ENCODE measurements at places on chromosomes 1 and 21.

DNA sequence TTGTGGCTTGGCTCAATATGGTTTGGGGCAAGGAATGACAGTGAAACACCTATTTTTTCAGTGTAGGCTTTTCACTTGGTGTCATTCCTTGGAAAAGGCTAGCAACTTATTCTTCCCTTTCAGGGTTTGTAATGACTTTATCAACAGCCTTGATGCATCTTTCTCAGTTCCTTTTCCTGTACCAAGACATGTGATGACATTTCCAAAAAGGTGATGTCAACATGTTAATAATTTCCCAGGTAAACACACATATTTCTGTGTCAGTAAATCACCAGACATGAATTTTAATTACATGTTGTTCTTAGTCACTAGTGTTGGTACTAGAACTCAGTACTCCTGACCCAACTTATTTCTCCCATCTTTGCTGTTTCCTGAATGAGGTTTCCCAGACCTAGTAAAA lies 37.8 kb upstream of the RRP15 start:
- no peak for DNase-seq

- no peak for DNase-seq
Observed at GRCh38 chr1:206729050-206729449, 41.5 kb upstream of the IL19 start.

GRCh38 chr21:44822484-44823178 lies 4.8 kb upstream of the SUMO3 start:
- DNase-seq = no peak

DNA sequence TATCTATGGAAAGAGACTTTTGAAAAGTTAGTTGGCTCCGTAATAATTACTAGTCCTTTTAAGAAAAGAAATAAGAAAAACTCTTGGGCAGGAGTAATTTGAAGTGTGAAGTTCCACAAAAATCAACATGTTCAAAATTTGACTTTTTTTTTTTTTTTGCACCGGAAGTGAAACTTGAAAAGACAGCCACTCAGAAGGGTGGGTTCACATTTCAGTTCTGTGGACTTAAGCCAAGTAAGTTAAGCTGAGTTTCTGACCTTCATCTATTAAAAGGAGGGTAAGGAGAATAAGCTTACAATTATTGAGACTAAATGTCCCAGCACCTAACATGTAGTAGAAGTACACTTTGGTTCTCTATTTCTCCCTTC lies 11.0 kb downstream of the RO60 start:
- DNase-seq = no peak

DNA sequence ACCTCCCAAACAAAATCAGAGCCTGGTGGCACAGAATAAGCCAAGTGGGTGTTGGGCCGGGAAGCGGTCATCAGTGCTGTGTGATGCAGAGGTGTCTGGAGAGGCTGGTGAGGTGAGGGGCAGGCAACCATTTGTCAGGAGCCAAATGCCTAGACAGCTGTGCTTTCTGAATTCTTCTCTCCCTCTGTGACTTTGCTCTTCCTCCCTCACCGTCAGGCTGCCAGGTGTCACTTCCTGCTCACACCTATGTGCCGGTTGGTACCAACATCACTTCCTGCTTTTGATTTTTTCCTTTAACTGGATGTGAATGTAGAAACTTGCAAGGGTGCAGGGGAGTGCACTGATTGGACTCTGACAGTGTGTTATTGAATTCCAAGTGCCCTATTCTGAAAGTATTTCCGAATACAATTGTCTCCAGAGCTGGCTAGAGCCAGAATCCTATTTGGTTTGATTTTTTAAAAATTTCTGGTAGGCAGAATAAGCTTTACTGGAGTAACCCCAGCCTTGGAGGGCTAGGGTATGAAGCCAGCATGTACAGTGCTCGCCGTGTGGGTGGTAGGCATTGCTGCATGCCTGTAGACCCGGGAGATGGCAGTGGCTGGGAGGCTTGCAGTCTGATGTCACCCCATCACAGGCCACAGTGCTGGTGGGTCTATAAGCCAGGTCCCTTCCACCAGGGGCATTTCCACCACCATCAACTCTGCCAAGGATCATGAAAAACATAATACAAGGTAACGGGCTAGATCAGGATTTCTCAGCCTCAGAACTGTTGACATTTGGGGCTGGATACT lies 210.9 kb downstream of the KAZN start:
- DNase-seq = no peak

DNA sequence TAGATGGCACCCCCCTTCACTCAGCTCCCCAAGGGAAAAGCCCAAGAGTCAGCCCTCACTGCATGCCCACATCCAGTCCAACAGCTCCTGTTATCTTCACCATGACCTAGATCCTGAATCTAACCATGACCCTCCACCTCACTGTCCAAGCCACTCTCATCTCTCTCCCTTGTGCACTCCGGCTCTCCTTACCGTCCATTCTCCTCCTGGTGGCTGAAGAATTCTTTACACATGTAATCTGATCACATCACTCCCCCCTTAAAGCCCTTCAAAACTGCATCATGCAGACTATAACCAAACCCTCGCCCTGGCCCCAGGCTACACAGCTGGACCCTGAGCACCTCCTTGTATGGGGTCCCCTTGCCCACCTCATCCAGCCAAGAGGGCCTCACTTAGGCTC lies 14.0 kb upstream of the PAQR7 start:
- no peak for DNase-seq

DNA sequence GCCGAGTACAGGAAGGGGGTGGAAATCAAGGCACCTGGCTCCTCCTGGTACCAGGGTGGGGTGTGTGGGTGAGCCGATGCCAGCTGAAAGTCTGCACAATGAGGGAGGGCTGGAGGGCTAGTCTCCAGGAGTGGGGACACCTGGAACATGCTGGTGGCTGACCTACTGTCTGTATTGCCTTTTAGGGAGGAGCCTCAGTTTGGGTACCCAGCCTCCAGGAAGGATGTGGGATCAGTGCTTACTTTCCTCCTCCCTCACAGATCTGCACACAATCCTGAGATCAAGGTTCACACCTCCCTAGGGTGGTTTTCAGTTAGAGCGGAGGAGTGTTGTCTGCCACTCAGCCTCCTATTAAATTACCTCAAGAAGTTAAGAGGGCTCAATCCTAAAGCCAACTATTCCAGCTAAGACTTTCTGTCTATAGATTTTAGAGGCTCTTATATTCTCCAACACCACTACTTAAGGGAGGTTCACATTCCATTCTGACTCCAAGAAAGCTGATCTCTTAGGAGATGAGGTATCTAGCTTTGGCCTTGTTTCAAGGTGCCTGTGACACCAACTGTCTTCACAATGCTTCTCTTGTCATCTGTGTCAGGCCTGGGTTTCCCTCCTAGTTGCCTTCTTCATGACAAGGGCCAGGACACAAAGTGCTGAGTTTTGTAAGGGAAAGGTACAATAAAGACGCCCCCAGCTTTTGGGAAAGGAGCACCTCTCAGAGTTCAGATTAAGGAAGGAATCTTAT lies 15.7 kb downstream of the SSR2 start:
- DNase-seq = no peak

GRCh38 chr1:198669023-198669698 lies 30.3 kb downstream of the PTPRC start:
- no peak for DNase-seq

GRCh38 chr1:225004396-225004795 lies 74.9 kb downstream of the DNAH14 start:
- DNase-seq = no peak

DNA sequence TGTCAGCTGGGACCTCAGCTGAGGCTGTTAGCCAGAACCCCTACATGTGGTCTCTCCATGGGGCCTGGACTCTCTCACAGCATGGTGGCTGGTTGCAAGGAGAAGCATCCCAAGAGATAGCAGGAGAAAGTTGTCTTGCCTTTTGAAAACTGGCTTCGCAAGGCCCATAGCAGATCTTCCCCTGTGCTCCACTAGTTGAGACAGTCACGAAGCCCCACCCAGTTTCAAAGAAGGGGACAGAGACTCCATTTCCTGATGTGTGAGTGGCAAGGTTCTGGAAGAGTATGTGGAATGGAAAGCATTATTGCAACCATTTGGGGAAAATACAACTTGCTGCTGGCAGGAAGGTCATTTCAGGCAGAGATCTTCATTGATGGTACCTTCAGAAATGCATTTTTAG lies 7.5 kb upstream of the CSRP1 start:
- no peak for DNase-seq

DNA sequence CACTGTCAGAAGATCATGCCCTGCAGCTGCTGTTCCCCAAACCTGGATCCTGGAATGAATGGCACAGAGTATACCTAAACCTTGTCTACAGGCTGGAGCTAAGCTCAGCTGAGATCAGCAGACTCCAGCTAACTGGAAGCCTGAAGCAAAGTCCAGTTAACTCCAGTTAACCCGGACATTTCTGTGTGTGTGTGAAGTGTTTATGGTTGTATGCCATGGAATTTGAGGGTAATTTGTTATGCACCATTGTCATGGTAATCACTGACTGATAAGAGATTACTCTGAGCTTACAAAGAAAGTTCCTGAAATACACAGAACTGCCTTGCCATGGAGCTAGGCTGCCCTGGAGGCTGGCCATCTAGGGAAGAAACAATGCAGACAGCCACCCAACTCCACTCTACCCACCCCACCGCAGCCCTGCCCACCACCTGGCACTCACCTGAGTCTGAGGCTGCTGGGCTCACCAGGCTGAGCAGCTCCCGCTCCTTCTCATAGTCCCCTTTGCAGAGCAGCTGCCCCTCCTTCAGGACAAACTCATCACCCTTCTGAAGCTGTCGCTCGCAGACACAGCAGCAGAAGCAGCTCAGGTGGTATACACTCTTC lies 107.4 kb downstream of the LMX1A start:
- no peak for DNase-seq

DNA sequence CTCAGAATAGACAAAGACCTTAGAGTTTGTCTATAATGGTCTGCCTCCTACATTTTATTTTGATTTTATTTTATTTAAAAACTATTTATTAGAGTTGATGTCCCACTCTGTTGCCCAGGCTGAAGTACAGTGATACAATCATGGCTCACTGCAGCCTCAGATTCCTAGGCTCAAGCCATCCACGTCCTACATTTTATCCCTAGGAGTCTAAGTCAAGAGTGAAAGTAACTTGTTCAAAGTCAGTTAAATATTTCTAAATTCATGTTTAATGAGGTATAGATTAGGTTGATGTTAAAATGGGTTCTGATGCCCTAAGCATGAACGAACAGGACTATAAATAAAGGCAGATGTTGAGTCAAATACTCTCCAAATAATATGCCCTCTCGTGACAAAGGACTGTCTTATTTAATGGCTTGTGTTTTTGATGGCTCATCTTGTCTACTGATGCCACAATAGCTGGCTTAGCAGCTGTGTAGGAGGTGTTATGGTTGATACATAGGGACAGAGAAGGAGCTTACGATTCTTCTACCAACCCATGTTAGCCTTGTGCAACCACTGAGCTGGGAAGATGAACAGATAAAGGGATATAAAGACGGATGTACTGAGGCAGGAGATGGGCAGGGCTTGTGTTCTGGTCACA lies 66.0 kb upstream of the CR1L start:
- no peak for DNase-seq

GRCh38 chr1:56265216-56265615 lies 314.1 kb downstream of the PLPP3 start:
- DNase-seq = no peak

- DNase-seq = no peak
Observed at GRCh38 chr1:88175631-88176226, 508.3 kb upstream of the PKN2 start.

- no peak for DNase-seq
Observed at GRCh38 chr1:3899754-3900149, 320 bp downstream of the C1orf174 start.

- DNase-seq = no peak
Observed at GRCh38 chr1:54403405-54403804, 2.8 kb downstream of the SSBP3 start.

DNA sequence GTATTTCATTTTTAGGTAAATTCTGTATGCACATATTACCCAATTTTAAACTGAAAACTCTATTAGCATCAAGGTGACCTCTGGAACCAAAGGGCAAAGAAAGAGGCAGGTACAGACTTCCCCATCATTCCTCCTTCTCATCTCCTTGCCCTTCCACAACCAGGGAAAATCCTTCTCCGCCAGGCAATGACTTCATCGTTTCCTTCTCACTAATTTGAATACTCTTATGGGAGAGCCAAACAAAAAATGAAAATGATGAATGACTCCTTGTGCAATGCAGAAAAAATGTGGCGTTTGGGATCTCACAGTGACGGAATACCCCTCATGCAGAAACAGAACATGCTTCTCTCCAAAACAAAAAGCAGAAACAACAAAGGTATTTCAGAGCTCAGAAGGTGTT lies 83.7 kb downstream of the HLCS start:
- no peak for DNase-seq

- no peak for DNase-seq
Observed at GRCh38 chr1:44568128-44568900, 106.0 kb downstream of the TMEM53 start.

GRCh38 chr1:75292013-75292412 lies 157.8 kb downstream of the LHX8 start:
- no peak for DNase-seq

DNA sequence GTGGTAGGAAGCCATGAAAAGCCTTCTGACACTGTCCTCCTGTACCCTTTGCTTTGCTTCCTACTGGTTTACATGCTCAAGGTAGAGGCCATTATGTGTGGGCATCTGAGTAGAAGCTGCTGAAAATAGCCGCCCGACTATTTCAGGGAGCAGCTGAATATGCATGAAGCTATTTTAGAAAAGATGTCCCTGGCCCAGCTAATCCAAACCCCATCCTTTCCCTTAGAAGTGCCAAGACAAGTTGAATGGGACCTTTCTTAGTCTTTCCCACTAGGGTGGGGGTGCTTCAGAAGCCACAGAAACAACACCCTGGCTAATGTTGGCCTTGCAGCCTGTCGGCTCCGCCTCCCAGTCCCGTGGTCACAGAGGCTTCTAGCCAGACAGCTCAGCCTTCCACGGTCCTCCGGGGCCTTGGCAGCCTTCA lies 205.1 kb upstream of the EDN2 start:
- DNase-seq = peak; percentile 31

DNA sequence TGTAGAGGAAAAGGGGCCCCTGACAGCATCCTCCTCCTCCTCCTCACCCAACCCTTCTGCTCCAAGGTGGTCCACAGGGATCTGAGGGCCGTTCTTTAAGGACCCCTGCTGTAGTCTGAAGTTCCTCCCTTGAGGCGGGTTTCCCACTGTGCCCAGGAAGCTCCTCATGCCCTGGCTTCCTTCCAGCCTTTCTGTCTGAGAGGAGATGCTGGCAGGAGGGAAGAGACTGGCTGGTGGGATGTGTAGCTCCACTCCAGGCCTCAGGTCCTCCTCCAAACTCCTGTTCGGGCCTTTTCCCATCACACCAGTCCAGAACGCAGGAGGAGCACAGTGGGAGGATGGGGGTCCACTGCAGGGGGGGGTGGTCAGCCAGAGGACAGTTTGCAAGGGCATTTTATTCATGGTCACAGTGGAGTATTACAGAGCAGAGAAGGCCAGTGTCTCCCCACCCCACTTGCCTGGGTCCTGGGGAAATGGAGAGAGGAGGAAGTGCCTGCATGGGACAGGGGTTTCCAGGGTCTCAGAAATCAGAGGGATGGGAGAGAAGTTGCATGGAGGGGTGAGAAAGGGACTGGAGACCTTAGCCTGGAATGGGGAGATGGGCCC lies 7.8 kb downstream of the ETV3L start:
- no peak for DNase-seq

- DNase-seq = no peak
Observed at GRCh38 chr1:205585835-205586785, 45.7 kb downstream of the ELK4 start.
